ENCODE measurements at places on chromosomes 1 and 21.

- no peak for DNase-seq
Observed at GRCh38 chr1:115933625-115934024, 42.7 kb upstream of the SLC22A15 start.

DNA sequence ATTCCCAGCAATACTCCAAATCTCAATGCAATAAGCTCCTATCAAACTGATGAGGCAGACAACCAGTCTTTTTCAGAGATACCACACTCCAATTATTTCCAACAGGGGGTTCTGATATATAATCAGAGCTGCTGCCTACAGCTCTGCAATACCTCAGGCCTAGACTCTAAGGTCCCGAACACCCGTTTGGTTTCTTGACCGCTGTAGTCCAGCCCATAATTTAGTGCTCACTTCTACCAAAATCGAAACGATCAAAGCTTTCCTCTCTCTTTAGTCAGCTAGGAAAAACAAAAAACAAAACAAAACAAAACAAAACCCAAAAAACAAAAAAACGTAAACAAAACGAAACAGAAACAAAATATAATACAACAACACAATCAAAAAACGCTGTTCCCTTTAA, 453.0 kb downstream of the NEGR1 start:
- DNase-seq, result no peak

- no peak for DNase-seq
Observed at GRCh38 chr1:179305450-179305849, 11.9 kb downstream of the SOAT1 start.

DNA sequence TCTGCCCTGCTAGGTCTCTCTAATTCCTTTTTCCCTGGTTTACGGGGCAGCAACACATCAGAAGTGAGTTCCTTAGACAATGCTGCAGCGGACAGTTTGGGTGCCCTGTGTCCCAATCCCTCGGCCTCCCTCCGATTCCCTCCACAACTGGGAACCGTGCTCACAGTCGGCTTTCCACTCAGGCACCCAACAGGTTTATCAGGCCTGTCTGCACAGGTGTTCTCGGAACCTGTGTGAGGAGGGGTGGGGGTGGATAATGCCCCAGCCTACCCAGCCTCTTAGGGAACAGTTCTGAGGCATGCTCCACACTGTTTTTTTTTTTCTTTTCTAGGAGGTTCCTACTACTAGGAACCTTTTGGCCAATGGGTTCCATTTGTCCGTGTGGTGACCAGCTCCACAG, 131.2 kb downstream of the DISC1 start:
- no peak for DNase-seq

DNA sequence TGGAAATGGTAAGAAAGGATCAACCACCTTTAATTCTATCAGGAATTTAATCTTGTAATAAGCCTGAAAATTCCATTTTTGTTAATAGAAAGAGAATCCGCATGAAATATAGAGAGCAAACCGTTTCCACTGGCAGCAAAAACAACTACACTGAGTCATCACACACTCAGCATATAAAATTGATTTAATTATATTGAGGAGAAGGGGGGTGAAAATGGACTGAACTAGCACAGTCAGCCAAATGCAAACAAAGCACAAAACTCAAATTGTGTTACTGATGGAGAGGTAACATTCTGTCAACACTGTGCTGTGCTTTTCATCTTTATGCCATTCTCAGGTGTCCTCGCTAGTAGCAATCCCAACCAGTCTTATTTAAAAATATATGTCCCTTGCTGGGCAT, 1583.9 kb downstream of the MRPL39 start:
- DNase-seq, result no peak

Data from hematopoietic multipotent progenitor cell treated with erythropoietin and hydrocortisone succinate and interleukin-3 and kit ligand, for 8 days (in vitro differentiated cells).